Lower lobe of right lung (tissue), 2 donors: ENCODE measurements at places on chromosomes 1 and 21. TPM values are rescaled to one million over a fixed set of nuclear protein-coding genes. Genes with fewer than 3 reads are reported as not detected.

The RAB4A gene
- total RNA-seq = 51.5 TPM

The GSTM2 gene
- total RNA-seq = 35.7 TPM

The TRAPPC3 gene
- 60.3 TPM for total RNA-seq

The TNFSF4 gene
- 1.5 TPM for total RNA-seq

The C1orf115 gene
- total RNA-seq = 26.3 TPM

DNA sequence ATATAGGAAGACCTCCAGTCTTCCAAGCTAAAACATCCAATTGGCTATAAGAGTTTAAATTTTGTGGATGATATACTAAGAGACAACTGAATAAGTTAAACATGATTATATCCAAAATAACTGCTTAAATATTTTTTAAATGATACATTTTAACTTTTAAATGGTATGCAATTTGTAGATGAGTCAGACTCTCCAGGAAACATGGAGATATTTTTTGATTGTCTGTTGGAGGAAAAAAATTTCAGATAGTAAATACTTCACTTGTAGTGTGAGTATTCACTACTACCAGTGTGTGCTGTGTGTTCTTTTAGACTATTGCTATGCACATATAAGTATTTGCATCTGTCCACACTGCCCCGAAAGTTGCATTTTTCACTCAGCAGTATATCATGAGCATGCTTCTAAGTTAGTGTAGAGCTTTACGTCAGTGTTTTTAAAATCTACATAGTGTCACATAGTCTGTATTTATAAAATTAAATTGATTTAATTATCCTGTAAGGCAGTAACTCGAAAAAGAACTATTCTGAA, 91.1 kb downstream of the USP25 start:
- peaks cover 1% of the 10 kb centered on the region for H3K4me1 ChIP-seq
- no peak overlapping the region for H3K27ac ChIP-seq
- peaks cover 41% of the 10 kb centered on the region for H3K36me3 ChIP-seq
- no peak overlapping the region for H3K4me3 ChIP-seq
- no peak for DNase-seq

GRCh38 chr1:219883400-219884332, 44.7 kb downstream of the SLC30A10 start:
- no peaks in the 10 kb centered on the region for H3K36me3 ChIP-seq
- no peak for DNase-seq
- no peak overlapping the region for H3K4me3 ChIP-seq
- H3K27me3 ChIP-seq = peaks cover 8% of the 10 kb centered on the region

- H3K4me3 ChIP-seq = no peak overlapping the region
- H3K4me1 ChIP-seq = peaks cover 50% of the 10 kb centered on the region
- H3K27me3 ChIP-seq = no peaks in the 10 kb centered on the region
- no peak overlapping the region for H3K27ac ChIP-seq
These were observed 21.0 kb downstream of the ABCG1 start for GRCh38 chr21:42239973-42240372.

DNA sequence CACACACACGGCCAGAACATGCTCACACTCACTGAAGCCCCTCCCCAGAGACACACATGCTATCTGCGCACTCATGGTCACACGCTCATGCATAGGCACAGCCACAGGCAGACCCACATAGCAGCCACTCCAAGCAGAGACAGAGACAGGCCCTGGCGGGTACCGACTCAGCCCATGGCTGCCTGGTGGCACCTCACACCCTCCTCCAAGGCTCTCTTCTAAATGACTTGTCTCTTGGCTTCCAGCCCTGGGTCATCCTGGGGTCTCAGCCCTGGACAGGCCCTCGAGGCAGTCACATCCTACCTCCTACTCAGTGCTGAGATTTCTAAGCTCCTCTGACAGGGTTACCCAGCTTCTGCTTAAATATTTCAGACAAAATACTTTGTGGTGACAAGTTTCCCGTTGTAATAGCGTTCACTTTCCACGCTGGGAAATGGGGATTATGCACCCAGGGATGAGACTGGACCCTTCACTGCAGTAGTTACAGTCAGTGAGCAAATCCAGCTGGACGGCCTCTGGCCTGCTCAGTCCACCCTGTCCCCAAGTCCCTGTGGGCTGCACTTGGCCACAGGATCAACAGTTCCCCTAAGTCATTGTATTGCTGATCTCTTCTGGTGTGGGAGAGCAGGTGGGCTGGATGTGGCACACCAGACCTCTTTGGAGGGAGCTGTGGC, 2.9 kb upstream of the NFASC start:
- no peaks in the 10 kb centered on the region for H3K36me3 ChIP-seq
- H3K27me3 ChIP-seq = no peaks in the 10 kb centered on the region
- no peak overlapping the region for H3K4me3 ChIP-seq
- peaks cover 9% of the 10 kb centered on the region for H3K4me1 ChIP-seq
- H3K27ac ChIP-seq = no peak overlapping the region

DNA sequence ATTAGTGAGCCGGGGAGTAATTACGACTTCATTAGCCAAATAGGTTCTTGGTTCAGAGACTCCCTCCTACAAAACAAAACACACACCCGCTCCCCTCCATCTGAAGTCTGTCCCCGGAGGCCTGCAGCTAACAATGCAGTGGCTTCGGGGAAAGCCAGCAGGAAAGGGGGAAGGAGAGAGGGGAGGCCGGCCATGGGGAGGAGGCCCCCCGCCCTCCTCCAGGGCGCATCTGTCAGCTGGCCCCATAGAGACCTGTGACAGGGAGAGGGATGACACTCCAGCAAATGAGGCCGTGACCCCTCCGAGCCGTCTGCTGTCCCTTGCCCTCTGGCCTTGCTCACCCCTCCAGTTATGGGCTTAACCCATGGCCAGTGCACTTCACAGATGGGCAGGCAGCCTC, 12.1 kb upstream of the CNTN2 start:
- no peak overlapping the region for H3K27ac ChIP-seq
- no peak for DNase-seq
- no peak overlapping the region for H3K4me3 ChIP-seq
- H3K4me1 ChIP-seq = no peaks in the 10 kb centered on the region
- peaks cover 11% of the 10 kb centered on the region for H3K27me3 ChIP-seq

DNA sequence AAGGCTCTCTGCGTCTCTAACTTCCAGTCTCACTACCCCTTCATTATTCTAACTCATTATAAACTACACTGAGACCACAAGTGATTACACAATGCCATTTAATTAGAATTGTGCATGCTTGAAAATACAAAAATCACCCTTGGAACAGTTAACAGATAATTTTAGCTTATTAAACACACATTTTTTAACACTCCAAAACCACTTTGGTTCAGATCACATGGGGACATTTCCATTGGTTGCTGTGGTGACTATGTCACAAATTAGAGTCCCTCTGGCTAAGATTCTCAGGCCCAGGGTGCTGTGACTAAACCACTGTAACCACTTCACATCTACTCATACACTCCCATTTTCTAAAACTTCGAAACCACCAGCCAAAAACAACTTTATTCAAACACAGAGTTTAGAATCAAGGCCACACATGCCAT, 43.0 kb downstream of the JAK1 start:
- no peak for DNase-seq
- peak overlapping the region; percentile 2 for H3K27ac ChIP-seq

- no peaks in the 10 kb centered on the region for H3K4me1 ChIP-seq
- H3K4me3 ChIP-seq = no peak overlapping the region
- H3K27ac ChIP-seq = no peak overlapping the region
- H3K36me3 ChIP-seq = no peaks in the 10 kb centered on the region
- H3K27me3 ChIP-seq = no peaks in the 10 kb centered on the region
These were observed 66.2 kb downstream of the GLIS1 start for GRCh38 chr1:53672785-53673184.

DNA sequence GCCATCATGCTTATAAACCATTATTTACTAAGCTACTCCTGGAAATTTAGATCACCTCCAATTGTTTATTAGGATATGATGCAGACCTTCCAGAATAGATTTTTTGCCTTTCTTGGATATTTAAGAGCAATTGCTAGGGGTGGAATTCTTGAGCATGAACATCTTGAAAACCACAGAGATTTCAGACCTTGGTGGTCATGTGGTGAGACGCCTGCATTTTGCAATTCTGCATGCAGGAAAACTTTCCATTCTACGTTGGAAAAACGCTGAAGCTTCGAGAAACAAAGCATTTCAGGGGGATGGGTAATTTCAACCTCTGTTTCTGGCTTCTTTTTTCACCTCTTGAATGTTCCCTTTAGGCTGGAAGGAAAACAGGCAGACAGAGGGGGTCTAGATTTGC, 596.3 kb downstream of the KIF26B start:
- H3K4me1 ChIP-seq = no peaks in the 10 kb centered on the region
- H3K36me3 ChIP-seq = no peaks in the 10 kb centered on the region
- no peak overlapping the region for H3K4me3 ChIP-seq
- DNase-seq = no peak
